Activated CD4-positive, alpha-beta T cell treated with anti-CD3 and anti-CD28 coated beads for 24 hours (primary cell): ENCODE measurements at places on chromosomes 1 and 21.

- no peak for DNase-seq
Observed at GRCh38 chr1:168195199-168196135, 16.7 kb downstream of the TIPRL start.

- DNase-seq = no peak
Observed at GRCh38 chr1:41152622-41153044, 89.5 kb downstream of the SCMH1 start.

GRCh38 chr1:241637046-241637590 lies 3.1 kb downstream of the CHML start:
- no peak for DNase-seq

DNA sequence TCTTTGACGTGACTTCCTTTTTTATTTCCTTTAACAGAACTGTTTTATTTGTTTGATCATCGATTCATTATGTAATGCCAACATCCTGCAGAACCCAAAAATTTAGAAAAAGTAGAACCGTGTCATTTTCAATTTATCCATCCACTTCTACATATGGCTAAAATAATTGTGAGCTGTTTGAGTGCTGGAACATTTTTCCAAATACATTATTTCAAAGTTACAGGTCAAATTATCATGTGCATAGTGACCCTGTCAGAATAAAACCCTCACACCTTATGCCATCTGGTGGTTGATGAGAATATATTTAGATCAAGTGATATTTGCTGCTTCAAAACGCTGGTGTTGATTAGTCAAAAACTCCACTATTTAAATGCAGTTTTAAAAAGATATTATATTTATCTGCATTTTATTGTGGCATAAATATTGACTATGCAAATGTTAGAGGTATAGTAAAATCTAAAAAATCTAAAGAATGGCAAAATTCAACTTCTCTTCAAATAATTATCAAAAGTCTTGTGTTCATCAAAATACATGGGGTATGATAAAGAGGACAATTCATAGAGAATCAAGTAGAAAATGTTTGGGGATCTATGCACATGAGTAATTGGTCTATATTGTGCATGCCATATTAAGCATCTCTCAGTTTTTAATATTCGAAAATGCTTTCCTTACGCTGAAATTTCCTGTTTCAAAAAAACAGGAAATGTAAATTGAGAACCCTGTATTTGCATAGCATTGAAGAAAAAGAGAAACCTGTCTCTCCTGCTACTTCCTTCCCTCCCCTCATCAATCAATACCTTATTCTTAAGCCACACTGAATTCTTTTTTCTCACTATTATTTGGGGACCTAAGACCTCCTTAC lies 39.7 kb downstream of the UBE2U start:
- no peak for DNase-seq

DNA sequence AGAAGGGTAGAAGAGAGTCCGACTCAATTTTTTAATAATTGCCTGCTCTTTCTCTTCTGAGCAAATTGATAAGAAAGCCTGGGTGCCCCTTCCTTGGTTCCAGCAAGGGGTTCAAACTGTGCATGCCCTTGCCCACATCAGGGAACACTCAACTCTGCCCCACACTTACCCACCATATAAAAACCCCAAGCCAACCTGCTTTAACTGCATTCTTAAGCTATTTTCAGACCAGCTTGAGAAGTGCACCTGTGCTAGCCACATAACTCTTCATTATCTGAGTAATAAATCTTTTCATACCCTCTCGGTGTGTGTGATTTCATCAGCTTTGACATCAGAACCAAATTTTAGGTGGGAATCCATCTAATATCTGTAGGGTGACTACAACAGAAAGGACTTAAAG lies 509.6 kb downstream of the MRPL39 start:
- no peak for DNase-seq

GRCh38 chr21:41429305-41429704 lies 3.3 kb downstream of the MX1 start:
- no peak for DNase-seq

GRCh38 chr1:23909412-23909811 lies 3.8 kb downstream of the CNR2 start:
- no peak for DNase-seq

- no peak for DNase-seq
Observed at GRCh38 chr21:33327792-33328433, 3.1 kb downstream of the IFNAR1 start.
